ENCODE measurements at places on chromosomes 2 and 18. TPM values are rescaled to one million over a fixed set of nuclear protein-coding genes. Genes with fewer than 3 reads are reported as not detected.

The ASXL3 gene
- total RNA-seq = 0.92 TPM

The FAM124B gene
- total RNA-seq = 0.89 TPM

The REG3G gene
- not detected for total RNA-seq

The SERPINB4 gene
- not detected for total RNA-seq

The SMYD5 gene
- 12.6 TPM for total RNA-seq

The PTPRM gene
- 66.5 TPM for total RNA-seq

The IKZF2 gene
- total RNA-seq = 25.4 TPM

The IFIH1 gene
- total RNA-seq = 45.5 TPM

The ZAP70 gene
- 71.0 TPM for total RNA-seq

The TCF23 gene
- total RNA-seq = 3.7 TPM

The SP140 gene
- total RNA-seq = 51.3 TPM

- DNase-seq = no peak
Observed at GRCh38 chr18:79186649-79187048, 117.5 kb downstream of the ATP9B start.

GRCh38 chr18:79489051-79489898 lies 93.5 kb downstream of the NFATC1 start:
- peak; percentile 68 for DNase-seq

GRCh38 chr2:65049010-65049639 lies 7.1 kb upstream of the CEP68 start:
- no peak for DNase-seq

DNA sequence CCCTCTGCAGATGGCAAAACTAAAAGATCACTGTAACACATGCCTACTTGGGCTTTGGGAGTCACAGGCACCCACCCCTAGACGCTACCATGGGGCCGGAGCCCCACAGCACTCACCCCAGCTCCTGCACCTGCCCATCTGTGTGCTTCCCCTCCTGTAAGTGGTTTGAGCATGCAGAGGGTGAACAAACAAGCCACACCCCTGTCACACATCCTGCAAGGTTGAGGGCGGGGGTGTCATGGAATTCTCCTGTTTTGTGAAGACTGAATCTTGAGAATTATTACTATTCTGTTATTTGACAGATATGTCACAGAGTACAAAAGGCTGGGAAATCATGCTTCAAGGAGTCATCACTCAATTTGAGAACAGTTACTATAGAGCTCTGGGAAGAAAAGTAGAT lies 60.9 kb downstream of the RFTN2 start:
- DNase-seq = no peak

- peak; percentile 43 for DNase-seq
Observed at GRCh38 chr2:23519334-23519651, 134.3 kb downstream of the KLHL29 start.

- DNase-seq = no peak
Observed at GRCh38 chr2:206557321-206557720, 85.0 kb upstream of the FAM237A start.

DNA sequence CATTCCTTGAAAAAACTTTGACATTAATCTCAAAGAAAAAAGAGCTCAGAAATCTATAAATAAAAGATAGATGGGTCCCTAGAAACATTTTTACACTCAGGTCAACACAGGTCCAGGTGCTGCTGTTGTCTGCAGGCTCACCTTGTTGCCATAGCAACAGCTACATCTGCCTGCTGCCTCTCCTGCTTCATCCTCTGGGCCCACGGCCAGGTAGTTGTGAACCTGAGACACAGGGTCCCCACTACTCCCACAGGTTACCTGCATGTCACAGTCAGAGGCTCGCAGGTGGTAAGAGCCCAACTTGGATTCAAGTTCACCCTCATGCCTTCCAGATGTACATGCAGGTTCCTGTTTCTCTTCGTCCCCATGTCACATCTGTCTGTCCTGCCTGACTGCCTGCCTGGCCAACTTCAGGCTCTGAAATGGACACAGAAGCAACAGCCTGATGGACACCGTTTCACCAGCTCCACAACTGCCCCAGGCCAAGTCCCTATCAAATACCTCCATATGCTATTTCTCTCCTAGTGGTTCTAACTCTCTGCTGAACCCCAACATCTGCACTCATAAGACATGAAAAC lies 88.3 kb upstream of the SALL3 start:
- peak; percentile 60 for DNase-seq

DNA sequence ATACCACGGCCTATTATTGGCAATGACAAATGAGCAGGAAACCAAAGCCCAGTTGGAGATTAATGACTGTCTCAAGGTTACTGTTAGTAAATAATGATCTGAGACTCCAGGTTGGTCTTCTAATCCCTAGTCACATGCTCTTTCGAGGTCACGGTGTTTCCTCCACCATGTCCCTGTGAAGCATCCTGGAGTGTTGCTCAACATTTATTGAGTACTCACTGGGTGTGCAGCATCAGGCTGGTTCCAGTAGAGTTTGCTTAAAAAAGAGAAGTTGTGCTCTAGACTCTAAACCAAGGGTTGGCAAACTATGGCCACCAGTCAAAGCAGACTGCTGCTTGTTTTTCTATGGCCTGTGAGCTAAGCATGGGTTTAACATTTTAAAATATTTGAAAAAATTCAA lies 263.8 kb upstream of the ATP5MC3 start:
- DNase-seq = no peak

- no peak for DNase-seq
Observed at GRCh38 chr2:66604976-66605375, 170.1 kb downstream of the MEIS1 start.

- no peak for DNase-seq
Observed at GRCh38 chr2:57204364-57204763, 842.2 kb upstream of the VRK2 start.

- no peak for DNase-seq
Observed at GRCh38 chr2:54084600-54084999, 30.8 kb upstream of the ACYP2 start.

DNA sequence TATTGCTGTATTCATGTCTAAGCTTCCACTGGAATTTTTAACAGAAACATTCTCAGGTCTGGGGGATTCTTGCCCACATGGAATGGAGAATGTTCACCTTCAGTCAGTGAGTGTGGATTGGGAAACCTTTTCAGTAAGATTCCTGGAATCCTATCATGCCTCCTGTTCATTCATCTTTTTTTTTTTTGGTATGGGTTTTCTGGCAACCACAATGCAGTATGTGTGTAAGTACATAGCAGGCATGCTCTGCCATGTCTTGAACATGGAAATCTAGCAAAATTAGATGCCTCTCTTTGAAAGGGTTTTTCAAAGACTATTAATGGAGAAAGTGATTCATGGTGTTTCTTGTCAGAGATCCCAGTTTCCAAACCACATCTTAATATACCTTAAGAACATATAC lies 176.5 kb downstream of the LTBP1 start:
- DNase-seq = no peak

GRCh38 chr2:72846171-72847095 lies 20.6 kb upstream of the EXOC6B start:
- DNase-seq = no peak

GRCh38 chr2:47639467-47639866 lies 143.5 kb upstream of the MSH6 start:
- no peak for DNase-seq

GRCh38 chr2:159090514-159091201 lies 122.2 kb downstream of the TANC1 start:
- DNase-seq = no peak

DNA sequence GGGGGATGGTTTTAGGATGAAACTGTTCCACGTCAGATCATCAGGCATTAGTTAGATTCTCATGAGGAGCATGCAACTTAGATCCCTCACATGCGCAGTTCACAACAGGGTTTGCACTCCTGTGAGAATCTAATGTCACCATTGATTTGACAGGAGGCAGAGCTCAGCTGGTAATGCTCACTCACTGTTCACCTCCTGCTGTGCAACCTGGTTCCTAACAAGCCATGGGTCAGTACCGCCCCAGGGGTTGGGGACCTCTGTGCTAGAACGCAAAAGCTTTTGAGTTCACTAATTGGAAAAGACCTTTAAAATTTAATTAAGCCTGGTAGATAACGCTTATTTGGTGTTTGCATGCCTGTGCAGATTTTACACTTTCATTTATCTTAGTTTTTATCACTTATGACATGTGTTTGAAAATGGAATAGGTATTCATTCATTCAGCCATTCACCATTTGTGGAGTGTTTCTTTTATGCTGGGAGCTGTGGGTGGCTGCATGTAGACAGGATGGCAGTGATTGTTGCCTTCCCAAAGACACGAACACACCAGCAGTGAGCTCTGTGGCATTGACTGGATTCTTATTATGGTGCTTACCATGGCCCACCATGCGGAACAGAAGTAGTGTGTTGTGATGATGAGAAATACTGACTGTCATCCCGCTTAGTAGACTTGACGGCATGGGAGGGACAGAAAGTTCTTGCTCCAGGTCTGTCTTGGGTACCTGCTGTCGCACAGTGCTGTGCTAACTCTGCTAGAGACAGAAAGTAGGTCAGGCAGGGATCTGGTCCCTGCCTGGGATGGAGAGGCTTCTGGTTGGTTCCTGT lies 6.4 kb downstream of the RAB31 start:
- no peak for DNase-seq

DNA sequence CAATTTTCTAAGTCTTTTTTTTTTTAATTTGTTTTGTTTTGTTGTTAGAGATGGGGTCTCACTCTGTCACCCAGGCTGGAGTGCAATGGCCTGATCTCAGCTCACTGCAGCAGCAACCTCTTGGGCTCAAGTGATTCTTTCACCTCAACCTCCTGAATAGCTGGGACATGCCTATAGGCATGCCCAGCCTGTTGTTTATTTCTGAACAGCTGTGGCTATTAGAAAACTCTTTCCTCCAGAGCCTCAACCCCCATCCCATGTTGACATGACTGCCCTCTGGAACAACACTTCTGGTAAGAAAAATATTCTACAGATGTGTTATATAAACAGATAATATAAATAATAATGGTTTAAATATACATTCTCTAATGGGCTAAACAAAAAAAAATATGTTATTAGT lies 44.4 kb upstream of the TWSG1 start:
- DNase-seq = no peak

GRCh38 chr2:6211236-6211635 lies 519.1 kb downstream of the SOX11 start:
- DNase-seq = no peak

DNA sequence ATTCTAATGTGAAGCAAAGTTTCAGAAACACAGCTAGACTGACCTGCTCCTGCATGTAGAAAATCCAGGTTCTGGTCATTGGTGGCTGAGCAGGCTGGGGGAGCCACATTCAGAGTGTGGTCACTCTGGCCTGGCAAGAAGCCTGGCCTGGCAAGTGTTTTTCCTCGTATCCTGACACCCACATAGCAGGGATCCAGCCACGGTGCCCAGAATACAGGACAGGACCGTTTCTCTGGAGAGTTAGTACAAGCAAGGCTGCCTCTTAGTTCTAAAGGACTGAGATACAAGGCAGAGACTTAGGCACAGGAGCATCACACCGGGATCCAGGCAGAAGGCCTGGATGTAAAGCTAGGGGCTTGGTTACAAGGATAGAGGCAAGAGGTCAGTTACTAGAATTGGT lies 4.8 kb upstream of the LAMA1 start:
- no peak for DNase-seq

DNA sequence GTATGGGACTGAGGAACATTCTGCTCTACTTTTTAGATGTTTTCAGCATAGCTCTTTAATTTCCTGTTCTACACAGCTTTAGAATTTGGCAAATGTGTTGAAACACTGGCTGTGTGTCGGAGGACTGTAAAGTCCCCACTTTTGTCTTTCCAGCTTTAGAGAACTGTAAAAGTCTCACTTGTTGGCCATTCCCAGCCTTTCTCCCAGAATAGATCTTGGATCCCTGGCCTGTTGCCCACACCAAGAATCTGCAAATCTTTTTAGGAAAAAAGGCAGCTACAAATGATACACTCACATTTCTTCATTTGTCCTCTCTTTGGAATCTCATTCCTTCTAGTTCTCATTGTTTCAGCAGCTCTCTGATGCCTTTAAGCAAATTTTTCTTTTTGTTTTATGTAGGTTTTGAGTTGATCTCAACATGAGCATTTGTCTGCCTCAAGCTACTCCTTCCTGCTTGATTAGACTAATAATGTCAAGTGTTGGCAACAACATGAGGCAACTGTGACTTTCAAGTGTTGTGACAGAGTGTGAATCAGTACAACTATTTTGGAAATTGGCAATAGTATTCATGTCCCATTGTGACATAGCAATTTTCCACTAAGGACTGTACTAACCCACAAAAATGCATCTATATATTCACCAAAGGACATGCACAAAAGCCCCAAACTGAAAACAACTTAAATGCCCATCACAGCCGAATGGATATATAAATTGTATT lies 610.8 kb downstream of the EPHA4 start:
- no peak for DNase-seq

DNA sequence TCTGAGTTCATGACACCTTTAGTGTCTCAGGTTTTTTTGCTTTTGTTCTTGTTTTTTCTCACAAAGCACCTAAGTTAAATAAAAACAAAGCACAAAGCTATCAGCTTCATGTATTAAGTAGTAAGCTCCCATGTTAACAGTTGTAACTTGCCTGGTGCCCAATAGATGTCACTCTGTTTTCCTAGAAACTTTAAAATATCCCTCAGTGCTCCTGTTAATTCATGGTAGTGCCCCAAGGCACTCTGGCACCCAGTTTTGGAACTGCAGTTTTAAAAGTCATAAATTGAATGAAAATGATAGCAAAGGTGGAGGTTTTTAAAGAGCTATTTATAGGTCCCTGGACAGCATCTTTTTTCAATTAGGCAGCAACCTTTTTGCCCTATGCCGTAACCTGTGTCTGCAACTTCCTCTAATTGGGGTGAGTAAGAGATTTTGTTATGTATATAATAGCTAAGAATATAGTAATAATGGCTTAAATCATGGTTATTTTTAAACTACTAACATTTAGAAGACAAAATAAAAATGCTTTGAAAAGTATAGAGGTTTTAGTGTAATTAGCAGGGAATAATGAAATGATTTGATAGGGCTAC lies 555.0 kb upstream of the TMEFF2 start:
- DNase-seq = no peak

DNA sequence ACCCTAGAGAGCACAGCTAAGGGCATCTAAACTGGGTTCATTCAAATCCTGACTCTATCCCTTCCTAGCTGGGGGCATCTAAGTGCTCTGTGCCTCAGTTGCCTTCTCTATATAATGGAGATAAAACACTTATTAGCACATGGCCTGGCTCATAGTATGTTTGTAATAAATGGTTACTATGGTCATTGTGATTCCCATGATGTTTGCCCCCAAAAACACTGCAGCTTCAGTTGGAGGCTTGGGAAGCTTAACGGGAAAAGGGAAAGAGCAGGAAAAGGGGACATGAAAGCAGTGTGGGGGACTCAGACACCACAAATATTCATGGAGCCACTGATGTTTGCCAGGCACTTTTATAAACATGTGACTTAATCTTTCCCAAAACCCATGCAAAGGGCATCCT lies 118.1 kb downstream of the INHBB start:
- no peak for DNase-seq

DNA sequence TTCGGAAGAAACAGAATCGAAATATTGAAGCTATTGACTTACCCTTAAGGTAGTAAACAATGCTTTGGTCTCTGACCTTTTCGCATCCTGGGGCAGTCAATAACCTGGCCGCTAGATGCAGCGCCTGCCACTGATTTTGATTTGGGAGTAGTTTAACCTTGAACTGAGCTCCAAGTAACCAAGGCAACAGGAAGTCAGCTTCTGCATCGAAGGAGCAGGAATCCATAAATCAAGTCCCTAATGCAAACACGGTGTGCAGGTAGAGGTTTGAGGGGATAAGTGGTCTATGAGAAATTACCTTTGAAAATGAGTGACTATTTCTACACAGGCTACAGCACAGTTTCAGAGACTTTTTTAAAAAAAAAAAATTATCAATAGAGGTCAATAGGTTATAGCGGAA lies 353.5 kb downstream of the SETBP1 start:
- no peak for DNase-seq

- no peak for DNase-seq
Observed at GRCh38 chr2:179253226-179253625, 11.4 kb downstream of the SESTD1 start.

- DNase-seq = no peak
Observed at GRCh38 chr2:65746931-65747675, 314.7 kb upstream of the SPRED2 start.

Measured in spleen (tissue), 13 donors.